ENCODE measurements at places on chromosomes 16 and 17.
A peak's percentile ranks its signal among the peaks of the same experiment; 100 is the strongest.

DNA sequence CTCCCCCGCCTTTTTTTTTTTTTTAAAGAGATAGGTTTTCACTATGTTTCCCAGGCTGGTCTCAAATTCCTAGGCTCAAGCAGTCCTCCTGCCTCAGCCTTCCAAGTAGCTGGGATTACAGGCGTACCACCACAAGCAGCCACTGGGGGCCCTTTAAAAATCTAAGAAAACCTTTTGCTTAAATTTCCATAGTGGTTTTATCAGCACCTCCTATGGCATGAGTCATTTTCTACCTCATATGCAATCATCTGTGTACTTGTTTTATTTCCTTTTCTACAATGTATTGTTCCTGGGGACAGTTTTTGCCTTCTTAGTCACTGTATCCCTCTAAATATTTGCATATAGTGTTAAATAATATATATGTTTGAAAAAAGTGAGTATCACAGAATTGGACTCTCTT, 29.2 kb downstream of the GNA13 start:
- DNase-seq: peak; percentile 70

- peak; percentile 50 for DNase-seq
These were observed 18.5 kb upstream of the ALDH3A1 start for GRCh38 chr17:19766421-19767270.

DNA sequence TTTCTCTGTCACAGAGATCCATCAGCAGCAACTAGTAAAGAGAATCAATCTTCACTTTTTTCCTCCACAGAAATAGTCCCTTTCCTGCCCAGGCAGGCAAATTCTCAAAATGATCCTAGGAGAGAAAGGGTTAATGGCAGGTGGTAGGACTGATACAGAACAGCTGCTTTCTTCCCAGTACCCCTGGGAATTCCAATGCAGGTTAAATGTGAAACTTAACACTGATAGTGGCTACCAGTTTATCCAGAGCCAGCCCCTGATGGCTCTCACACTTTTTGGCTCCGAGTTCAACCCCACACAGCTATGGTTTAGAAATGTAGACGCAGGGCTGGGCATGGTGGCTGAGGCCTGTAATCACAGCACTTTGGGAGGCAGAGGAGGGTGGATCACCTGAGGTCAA, 22.2 kb downstream of the MARVELD3 start:
- no peak for DNase-seq

DNA sequence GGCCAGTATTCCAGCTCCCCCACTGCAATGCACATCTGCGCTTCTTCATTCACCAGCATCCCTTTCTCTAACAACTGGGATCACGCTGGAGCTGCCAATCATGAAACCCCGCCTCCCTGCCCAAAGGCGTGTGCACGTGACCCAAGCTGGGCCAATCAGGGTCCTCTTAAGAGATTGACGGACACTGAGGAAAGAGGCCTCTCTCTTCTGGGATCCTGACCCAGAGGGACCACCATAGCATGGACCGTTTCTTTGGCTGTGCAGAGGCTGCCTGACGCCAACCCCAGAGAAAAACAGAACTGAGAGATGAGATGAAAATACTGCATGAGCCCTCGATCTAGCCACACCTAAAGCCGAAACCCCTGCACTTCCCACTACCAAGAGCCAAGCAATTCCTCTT, 32.0 kb downstream of the COTL1 start:
- no peak for DNase-seq

GRCh38 chr17:31211352-31212012, 85.6 kb downstream of the OMG start:
- DNase-seq: peak; percentile 43

DNA sequence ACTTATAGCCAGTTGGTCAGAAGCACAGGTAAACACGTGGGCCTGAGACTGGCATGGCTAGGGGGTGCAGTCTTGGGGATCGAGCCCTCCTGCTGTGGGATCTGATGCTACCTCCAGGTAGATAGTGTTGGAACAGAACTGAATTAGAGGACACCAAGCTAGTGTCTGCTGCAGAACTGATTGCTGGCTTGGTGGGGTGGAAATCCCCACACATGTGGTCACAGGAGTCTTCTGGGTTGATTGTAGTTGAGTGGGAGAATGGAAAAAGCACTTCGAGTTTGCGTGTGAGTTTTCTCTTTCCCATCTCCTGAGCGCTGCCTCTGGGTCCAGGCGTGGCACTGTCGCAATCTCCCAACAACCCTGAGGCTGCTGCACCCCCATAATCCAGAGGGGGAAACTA, 8.0 kb upstream of the SPATA32 start:
- DNase-seq: no peak

DNA sequence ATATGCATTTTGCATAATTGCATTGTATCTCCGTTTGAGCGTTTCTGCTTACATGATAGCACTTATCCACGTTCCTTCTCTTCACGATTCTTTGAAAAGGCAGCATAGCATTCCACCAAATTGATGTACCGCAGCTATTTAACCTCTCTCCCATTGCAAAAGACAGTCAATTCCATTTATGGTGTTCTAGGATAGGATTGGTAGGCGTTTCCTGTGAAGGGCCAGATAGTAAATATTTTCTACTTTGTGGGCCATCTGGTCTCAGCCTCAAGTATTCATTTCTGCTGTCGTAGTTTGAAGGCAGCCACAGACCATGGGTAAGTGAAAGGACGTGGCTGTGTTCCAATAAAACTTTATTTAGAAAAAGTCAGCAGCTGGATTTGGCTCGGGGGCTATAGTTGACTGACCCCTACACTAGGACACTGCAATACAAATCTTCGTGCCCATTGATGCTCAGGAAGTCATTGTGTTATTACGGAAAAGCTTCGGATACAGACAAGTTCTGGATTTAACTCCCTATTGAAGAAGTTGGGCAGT, 10.1 kb downstream of the SNX29 start:
- peak; percentile 6 for DNase-seq
